ENCODE measurements at places on chromosomes 11 and 22.

DNA sequence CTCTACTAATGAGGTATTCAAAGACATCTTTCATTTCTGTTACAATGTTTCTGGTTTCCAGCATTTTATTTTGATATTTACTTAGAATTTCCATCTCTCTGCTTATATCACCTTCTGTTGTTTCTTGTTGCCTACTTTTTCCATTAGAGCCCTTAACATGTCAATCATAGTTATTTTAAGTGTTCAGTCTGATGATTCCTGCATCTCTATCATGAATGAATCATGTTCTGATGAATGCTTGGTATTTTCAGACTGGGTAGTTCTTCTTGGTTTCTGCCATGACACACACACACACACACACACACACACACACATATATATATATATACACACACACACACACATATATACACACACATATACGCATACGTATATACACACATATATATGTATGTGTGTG is 486.4 kb upstream of the ISX start:
- DNase-seq, result no peak

- no peak for DNase-seq
Observed at GRCh38 chr11:130106381-130106780, 36.7 kb downstream of the APLP2 start.

GRCh38 chr11:75802913-75803820 is 11.8 kb upstream of the UVRAG start:
- DNase-seq, result peak; percentile 61

- DNase-seq, result no peak
Observed at GRCh38 chr22:43426816-43427215, 15.0 kb downstream of the MPPED1 start.

DNA sequence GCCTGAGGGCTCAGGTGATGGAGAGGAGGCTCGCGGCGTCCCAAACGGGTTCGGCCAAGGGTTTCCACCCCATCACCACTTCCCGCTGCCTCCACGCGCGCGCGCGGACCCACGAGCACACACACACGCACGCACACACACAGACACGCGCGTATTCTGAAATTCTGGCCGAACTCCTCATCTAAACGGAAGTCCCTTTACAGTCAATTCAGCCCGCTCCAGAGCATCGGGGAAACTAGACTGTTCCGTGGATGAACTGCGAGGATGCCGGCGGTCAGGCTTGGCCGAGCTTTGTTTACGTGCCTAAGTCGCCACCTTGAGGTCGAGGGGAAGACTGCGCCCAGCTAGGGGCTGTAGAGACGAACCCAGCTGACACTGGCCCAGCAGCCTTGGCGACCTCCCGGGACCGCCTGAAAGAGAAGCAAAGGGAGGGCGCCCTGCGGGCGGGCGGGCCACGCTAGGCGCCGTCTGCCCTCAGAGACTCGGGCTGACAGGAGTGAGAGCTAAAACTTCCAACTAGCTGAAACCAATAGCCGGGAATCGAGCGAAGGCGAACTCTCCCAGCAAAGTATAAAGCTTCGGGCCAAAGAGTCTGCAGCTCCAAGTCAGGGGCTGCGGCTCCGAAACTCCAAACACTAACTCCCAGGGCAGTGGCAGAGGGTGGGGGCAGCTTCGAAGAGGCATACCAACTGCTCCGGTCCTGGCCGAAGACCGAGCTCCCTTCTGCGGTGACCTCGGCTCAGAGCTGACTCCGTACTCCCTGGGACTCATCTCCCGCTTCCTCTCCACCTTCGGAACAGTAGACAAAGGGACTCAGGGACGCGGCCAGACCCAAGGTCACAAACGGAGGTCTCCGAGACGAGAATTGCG is 124.7 kb upstream of the C11orf58 start:
- DNase-seq, result peak; percentile 82

- DNase-seq, result peak; percentile 51
Observed at GRCh38 chr11:64251016-64251752, at the start of gene PLCB3. Gene PLCB3 (plus strand): TSS chr11:64251530. CDS start chr11:64251650, 120 bp downstream.

GRCh38 chr11:117097014-117097388 is 1.2 kb downstream of the SIK3 start:
- no peak for DNase-seq

DNA sequence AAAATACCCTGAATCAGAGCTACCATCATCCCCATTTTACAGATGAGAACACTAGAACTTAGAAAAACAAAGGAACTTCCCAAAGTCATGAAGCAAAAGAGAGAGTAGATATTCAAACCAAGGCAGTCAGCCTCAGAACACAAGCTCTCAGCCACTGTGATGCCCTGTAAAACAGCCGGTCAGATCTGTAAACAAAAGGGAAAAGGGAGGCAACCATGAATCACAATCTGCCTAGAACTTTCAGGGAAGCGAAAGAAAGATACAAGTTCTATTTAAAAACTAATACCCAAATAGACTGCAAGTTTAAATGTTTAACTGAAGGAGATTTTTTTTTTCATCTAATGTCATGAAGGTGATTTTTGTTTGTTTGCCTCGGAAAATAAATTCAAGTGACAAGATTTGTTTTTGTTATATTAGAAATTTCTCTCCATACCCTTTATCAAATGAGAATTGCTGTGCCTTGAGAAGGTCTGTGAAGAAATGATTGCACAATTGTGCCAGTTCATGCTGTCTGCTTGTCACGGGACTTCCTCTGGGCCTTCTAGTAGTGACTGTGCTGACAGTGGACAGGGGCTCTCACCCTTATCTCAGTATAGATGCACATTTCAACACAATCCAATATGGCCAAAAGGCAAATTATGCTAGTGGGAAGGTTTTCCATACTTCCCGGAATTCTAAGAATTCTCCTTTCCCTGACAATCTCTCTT is 11.7 kb downstream of the SAA1 start:
- DNase-seq, result no peak

DNA sequence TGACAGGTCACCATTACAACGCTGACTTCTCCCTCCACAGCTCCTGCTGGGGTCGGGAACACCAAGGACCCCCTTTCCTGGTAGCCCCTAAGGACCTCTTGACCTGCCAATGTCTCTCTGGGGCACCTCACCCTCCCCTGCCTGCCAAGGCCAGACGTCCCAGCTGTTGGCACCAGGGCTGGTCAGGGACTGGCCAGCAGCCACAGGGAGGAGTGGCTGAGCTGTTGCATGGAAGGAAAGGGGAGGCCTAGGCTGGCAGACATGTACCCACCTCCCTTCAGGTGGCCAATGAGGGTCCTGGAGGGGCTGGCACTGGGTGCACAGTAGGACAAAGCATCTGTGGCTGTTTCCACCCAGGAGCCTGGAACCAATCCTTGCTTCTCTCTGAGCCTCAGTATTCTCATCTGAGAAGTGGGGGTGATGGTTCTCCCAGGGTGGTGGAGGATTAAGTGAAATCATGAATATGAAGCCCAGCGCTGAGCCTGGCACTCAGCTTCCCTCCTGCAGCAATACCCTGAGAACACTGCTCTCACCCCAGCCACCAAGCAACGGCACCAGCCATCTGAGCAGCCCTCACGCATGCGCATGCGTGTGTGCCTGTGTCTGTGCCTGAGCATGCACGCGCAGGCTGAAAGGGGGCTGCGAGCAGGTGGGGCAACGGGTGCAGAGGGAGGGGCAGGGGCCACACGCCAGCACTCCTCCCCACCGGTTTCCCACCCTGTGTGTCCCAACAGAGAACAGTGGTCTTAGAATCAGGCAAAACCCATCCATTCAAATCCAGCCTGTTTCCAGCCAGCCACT is 5.9 kb downstream of the KCNJ4 start:
- no peak for DNase-seq

- DNase-seq, result peak; percentile 40
Observed at GRCh38 chr11:117814766-117815261, 9.7 kb downstream of the FXYD2 start.

DNA sequence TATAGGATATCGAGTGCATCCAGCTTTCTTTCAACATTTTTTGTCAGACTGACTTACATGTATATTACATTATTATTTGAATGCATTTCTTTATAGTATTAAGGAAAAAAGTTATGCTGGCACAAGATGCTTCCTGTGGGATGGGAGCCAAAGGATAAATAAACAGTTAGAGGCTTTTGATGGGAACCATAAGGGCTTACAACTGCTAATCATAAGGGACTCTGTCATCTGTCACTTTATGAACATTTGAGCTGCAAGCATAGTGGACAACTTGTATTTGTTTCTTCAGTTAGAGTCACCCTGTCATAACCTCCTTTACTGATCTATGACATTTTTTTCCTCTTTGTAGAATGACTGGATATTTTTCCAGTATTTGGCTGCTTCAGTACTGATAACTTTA is 132.4 kb upstream of the CHORDC1 start:
- no peak for DNase-seq
